Femur (tissue), 1 donor: ENCODE measurements at places on chromosomes 2 and 18.

DNA sequence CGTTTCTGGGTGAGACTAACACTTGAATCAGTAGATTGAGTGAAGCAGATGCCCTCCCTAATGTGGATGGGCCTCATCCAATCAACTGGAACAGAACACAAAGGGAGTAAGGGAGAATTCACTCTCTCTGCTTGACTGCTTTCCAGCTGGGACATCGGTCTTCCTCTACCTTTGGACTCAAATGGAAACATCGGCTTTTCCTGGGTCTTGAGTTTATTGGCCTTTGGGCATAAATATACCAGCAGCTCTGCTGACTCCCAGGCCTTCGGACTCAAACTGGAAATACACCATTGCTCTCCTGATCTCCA is 311.6 kb downstream of the STK39 start:
- DNase-seq = no peak

- no peak for DNase-seq
Measured at GRCh38 chr18:42048158-42048557, 93.1 kb downstream of the PIK3C3 start.

DNA sequence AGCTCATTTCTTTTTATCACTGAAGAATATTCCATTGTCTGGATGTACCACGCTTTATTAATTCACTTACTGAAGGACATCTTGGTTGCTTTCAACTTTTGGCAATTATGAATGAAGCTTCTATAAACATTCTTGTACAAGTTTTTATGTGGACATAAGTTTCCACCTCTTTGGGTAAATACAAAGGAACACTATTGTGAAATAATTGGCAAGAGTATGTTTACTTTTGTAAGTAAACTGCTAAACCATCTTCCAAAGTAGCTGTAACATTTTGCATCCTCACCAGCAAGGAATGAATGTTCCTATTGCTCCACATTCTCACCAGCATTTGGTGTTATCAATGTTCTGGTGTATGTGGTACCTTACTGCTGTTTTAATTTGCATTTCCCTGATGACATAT is 15.8 kb upstream of the VWC2L start:
- no peak for DNase-seq

DNA sequence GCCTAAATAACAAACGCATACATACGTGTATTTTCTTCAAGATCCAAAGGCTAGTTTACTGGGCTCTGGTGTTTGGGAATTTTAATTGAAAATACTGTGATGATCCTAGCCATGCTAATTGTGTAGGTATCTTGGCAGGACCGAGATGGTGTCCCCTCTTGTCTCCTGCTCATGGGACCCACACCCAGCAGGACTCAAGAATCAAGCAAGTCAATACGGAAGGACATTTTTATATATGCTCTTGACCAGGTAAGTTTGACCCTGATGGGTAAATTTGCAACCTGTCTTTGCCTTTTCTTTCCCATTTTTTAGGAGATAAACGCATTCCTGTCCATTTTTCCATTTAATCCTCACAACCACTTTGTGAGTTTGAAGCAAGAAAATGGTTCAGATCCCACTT is 111.8 kb upstream of the MYCN start:
- DNase-seq = no peak

DNA sequence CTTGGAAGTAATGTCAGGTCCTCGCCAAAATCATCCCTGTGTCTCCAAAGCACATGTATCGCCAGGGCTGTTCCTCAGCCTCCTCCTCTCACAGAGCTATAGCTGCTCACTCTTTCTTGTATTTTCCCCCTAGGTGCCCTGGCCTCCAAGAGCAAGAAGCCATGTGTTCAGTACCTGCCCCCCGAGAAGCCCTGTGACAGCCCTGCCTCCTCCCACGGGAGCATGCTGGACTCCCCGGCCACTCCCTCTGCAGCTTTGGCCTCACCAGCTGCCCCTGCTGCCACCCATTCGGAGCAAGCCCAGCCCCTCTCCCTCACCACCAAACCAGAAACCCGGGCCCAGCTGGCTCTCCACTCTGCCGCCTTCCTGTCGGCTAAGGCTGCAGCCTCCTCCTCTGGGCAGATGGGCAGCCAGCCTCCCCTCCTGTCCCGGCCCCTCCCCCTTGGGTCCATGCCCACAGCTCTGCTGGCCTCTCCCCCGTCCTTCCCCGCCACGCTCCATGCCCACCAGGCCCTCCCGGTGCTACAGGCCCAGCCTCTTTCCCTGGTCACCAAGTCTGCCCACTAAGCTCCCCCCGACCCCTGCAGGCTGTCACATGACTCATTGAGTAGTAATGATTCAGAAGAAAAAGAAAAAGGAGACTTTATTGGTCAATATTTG is 18.8 kb downstream of the TGOLN2 start:
- peak; percentile 82 for DNase-seq

DNA sequence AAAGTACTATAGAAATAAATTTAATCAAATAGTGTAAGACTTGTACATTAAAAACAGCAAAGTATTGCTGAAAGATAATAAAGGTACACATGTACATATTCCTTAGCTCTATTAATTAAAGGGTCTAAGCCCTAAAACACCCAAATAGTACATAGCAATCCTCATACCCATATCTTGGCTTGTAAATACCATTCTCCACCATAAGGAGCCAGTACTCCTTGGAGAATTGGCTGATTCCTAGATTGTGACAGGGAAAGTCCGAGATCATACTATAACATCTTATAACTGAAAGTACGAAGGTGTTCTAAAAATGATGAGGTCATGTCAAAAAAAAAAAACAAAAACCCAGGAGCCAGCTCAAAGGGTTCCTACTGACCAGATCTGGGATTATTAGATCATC is 614.6 kb downstream of the SUCLG1 start:
- no peak for DNase-seq

GRCh38 chr2:224069172-224069571 is 30.1 kb upstream of the SERPINE2 start:
- DNase-seq = peak; percentile 40

- no peak for DNase-seq
Measured at GRCh38 chr2:195392446-195393336, 264.3 kb upstream of the SLC39A10 start.

- DNase-seq = peak; percentile 6
Measured at GRCh38 chr2:230906471-230907230, 18.4 kb downstream of the GPR55 start.

DNA sequence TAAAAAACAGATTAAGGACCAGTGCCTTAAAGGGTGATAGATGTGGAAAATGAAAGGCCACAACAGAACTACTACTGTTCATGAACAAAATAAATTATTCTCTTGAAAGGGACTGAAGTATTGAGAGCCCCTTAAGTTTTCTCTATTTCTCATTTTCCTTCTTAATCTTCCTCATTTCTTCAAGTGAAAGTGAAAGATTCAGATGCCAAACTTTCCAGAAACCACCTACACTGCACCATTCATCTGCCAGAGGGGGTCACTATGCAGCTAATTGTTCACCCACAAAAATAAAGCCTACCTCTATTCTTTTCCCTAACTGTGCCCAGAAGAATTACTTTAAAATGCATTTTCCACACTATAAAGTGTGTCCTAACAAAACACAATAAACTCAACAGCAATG is 140.1 kb downstream of the NR4A2 start:
- DNase-seq = no peak

DNA sequence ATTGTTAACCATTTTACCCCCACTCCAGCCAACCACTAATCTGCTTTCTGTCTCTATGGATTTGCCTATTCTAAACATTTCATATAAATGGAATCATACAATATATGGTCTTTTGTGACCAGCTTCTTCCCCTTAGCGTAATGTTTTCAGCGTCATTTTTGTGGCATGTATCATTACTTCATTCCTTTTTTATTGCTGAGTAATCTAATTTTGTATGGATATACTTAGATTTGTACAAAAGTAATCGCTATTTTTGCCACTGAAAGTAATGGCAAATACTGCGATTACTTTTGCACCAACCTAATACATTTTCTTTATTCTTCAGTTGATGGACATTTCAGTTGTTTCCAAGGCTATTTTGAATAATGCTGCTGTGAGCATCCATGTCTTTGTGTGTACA is 227.6 kb downstream of the WDR7 start:
- DNase-seq = no peak

DNA sequence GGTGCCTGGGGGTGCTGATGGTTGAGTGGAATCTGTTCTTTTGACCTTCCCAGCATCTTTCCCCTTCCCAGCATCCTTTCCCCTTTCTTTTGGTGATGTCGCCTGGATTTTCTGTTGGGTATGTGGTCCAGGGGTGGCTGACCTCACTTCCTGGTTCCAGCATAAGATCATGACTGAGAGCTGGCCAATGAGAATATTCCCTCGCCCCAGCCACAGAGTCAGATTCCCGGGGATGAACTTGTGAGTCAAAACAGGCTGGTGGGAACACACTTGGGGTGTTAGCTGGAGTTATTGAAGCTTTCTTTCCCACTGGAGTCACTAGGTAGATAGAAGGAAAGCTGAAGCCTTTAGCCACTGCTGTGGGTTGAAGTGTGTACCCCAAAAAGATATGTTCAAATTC is 28.0 kb upstream of the FOSL2 start:
- DNase-seq = no peak

DNA sequence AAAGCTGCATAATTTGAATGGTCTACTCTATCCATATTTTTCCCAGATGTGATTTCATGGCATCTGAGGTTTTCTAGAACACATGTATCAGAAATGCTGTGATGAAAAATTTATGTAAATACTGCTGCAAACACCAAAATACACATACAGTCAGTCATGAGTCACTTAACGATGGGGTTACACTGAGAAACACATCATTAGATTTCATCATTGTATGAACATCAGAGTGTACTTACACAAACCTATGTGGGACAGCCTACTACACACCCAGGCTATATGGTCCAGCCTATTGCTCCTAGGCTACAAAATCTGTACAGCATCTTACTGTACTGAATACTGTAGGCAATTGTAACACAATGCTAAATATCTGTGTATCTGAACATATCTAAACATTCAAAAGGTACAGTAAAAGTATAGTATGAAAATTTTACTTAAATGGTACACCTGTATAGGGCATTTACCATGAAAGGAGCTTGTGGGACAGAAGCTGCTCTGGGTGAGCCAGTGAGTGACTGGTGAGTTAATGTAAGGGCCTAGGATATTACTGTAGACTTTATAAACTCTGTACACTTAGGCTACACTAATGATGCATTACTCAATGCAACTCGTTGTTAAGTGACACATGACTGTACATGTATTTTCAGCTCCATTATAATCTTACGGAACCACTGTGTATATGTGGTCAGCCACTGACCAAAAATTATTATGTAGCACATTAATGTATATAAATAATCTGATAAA is 33.5 kb downstream of the PNO1 start:
- DNase-seq = no peak

DNA sequence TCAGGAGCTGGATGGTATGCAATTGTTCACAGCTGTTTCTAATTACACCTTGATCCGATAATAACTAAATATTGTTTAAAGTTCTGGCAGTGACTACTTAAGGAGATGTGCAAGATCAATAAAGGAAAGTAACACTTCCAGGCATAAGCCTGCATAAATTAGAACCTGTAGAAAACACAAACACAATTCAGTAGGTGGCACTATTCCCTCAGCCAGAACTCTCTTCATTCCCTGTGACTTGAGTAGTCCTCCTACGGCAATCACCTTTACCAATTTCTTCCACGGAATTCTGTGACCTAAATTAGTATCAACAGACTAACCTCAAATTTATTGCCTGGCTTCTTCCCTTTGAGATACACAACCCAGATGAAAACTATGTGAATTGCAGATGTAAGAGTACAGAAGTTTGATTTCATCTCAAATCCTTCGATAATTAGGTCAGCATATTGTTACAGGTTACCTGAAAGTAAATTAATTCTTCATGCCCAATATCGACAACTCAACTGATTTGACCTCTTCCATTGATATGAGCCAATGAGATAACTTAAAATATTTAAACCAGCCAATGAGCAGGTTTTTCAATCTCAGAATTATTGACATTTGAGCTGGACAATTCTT is 137.8 kb downstream of the PID1 start:
- DNase-seq = peak; percentile 33

DNA sequence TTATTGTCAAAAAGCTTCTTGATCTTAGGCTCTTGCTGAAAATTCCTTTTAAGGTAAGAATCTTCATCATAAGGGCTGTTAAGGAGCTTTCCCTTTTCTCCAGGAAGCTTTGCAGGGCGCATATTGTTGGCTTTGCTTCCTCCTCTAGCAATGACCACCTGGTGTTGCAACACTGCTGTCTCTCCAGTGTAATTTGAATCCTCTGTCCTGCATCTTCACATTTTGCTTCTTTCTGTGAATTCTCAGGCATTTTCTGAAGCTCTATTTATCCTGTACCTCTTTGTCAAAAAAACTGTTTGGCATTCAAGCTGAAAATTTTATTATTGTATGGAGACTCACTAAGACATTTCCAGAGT is 533.1 kb upstream of the CHAC2 start:
- DNase-seq = no peak

DNA sequence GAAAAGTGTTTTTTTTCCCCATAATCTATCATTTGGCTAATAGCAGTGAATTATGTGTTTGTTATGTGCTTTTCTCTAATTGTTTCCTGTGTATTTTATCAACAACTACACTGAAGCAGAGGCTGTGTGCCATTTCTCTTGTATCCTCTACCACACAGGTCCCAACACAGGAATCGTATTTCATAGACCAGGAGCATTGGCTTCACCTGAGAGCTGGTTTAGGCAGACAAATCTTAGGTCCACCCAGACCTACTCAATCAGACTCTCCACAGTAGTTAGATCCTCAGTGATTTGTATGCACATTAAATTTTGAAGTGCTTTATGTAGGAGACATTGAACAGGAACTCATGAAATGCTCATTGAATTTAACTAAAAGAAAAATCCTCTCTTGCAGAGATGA is 109.2 kb downstream of the FSHR start:
- DNase-seq = no peak

DNA sequence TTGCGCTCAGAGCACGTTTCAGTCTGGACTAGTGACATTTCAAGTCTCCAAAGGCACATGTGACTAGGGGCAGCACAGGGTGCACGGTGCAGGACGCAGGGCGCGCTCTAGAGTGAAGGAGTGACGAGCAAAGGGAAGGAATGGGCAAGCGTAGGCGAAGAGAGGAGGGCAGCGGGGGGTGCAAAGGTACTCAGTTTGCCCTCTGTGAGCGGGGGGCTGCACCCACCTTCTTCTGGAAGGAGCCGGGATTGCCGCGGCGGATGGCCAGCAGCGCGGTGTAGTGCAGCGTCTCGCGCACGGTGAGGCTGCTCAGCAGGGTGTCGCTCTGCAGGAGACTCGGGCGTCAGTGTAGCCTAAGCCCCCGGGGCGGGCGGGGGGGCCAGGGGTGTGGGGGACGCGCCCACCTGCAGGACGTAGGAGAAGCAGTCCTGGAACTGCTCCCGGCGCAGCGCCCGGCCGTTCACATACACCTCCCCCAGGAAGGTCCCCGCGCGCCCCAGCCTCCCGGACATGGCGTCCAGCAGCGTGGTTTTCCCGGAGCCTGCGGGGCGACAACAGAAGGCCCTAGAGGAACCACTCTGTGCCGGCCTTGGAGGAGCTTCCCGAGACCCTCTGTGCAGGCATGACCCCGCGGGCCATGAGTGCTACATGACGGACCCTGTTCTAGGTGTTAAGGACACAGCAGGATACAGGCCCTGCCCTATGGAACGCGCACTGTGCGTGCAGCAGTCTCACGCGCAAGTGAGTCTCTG is 6.9 kb downstream of the ABCG5 start:
- DNase-seq = no peak
